ENCODE measurements at places on chromosomes 5 and 9.

DNA sequence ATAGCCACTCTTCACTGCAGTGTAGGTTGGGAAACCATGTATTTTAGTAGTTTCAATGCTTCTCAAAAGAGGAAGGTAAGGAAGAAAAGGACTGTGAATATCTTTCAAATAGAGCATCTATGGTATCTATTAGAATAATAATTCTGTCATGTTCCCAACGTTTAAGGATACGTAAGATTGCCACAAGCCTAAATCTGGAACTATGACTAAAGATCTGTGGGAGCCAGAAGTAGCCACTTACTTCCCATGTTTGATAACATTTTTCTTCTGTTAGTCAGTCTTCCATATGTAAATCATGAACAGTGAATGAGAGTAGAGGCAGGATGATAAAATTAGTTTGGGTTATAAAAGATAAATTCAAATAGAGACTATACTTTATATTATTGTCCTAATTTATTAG lies 16.3 kb upstream of the MROH2B start:
- no peak for DNase-seq

GRCh38 chr5:72157625-72157962 lies 50.3 kb downstream of the MAP1B start:
- DNase-seq, result no peak

DNA sequence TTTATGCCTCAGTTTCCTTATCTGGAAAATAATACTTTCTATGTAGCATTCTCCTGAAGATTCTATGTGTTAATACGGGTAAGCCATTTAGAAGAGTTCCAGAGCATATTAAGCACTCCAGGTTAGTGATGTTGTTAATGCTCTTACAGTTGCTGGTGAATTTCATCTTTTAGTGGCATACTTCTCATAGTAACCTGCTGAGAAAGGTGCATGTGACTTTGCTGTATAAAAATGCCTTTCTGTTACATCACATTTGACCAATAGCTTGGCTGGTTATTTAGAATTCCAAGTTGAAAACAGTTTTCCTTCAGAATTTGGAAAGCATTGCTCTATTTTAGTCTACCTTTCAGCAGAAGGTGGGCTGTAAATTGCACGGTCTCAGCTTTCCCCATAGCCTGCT lies 27.2 kb downstream of the GCNT1 start:
- no peak for DNase-seq

DNA sequence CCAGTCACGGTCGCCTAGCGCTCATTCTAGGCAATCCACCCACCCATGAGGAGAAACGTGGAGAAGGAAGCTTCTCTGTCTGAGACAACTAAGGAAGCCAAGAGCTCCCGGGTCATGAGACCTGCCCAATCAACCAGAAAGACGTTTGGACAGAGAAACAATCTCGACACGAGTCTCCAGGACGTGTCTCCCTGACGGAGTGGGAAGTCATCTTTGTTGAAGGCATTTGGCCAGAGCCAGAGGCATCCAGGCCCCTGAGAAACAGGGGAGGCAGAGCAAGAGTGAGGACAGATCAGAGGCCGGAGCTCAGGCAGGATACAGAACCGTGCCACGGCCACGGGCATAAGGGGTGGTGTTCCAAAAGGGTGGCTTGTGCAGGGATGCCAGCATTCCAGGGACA lies 479.0 kb downstream of the SPATA31A7 start:
- no peak for DNase-seq

GRCh38 chr9:132935026-132935425 lies 9.4 kb downstream of the TSC1 start:
- no peak for DNase-seq

GRCh38 chr5:84430863-84431663 lies 46.4 kb upstream of the EDIL3 start:
- no peak for DNase-seq

DNA sequence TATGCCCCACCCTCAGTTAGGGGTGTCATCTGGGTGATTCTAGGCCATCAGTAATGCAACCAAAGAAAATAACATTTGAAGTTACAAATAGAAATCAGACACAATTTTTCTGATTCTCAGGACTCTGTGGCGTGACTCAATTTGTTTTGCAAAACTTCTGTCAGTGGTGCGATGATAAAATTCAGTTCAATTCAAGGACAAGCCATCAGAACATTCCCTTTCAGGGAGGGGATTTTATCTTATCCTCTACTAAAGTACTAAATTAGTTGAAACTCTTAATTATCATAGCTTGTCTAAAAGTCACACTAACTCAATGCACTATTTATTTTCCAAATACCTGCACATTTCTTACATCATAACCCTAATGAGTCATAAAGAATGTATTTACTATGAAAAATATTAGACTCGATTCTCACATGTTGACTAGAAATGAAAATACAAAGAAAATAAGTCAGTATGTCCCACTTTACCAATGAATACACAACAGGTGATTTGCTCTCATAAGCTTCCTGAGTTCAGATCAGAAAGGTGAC lies 28.2 kb downstream of the HTR4 start:
- DNase-seq, result no peak

DNA sequence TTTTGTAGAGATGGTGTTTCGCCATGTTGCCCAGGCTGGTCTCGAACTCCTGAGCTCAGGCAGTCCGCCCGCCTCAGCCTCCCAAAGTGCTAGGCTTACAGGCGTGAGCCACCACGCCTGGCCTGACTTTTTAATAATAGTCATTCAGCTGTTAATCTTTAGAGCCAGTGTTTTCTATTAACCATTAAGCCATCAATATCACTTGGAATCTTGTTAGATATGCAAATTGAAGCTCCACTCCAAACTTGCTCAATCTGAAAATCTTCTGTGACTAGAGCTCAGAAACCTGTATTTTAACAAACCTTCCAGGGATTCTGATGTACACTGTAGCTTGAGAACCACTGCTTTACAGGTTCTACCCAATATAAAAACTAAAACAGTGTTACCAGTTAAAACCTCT lies 113.5 kb downstream of the CDC42SE2 start:
- DNase-seq, result no peak

- no peak for DNase-seq
These were observed 1.7 kb upstream of the AIF1L start for GRCh38 chr9:131094622-131095021.

DNA sequence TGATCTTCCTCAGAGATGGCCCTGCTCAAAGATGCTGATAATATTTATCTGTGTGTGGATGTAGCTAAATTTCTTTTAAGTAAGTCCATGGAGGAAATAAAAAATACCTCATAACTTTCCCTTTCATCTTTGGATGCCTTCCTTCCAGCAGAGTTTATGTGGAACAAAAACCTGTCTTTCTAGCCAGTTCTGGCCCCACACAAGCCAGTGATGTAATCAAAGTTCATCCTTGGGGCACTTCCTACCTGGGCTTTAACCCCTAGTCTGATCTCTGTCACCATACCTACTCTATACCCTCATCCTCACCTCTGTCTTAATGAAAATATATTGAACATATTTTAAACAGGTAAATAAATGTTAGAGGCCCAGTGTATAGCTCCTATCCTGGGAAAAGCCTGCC lies 39.8 kb upstream of the RASGRF2 start:
- no peak for DNase-seq

- DNase-seq, result no peak
These were observed 65.5 kb downstream of the MAP1B start for GRCh38 chr5:72172786-72173185.

GRCh38 chr9:77759391-77759790 lies 111.3 kb upstream of the GNA14 start:
- DNase-seq, result no peak

- no peak for DNase-seq
These were observed 33.9 kb upstream of the RAD23B start for GRCh38 chr9:107249131-107249533.

DNA sequence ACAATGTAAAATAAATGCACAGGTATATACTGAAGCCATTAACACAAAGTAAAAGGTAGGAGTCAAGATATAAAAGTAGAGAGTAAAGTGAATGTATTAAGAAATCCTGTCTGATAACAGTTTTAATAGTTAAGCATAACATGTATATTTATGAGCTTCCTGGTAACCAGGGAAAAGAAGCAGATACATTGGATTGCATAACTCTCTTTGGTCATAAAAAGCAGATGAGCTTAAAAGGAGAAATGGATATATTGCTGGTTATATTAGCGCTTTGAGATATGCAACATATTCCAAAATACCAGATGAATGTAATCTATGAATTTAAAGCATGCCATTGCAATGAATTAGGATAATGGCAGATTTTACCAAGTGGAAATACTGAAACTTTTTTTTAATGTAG lies 6.2 kb upstream of the TNFSF8 start:
- no peak for DNase-seq

DNA sequence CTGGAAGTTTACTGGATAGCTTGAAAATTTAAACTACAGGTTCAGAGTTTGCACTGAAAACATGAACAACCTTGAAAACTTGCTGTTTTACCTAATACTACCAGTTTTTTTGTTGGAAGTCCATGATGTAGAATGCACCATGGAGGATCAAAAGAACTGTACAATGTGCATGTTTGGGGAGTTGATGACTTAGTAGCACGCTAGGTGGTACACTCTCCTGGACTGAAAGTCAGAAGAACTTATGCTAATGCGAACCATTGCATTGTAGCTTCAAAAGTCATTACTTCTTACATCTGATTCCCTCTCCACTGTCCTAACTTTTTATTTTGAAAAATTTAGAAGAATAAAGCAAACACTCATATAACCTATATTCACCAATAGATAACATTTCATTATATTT lies 211.0 kb downstream of the OSTF1 start:
- no peak for DNase-seq

DNA sequence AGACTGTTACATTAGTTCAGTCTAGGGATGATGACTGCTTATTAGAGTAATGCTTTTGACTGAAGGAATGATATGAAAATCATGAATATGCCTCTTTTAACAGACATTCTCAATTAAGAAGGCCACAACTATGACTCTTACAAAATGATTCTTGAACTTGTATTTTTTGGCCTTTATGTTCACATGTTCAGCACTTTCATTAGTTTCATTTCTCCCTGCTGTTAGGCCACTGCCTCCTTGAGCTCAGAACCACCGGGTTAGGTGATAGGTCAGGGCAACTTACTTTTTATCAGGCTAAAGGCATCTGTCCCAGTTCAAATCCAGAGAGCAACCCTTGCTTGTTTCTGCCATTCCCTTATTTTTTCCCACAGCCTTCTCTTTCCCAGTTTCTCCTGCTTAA lies 235.2 kb upstream of the ELL2 start:
- no peak for DNase-seq

DNA sequence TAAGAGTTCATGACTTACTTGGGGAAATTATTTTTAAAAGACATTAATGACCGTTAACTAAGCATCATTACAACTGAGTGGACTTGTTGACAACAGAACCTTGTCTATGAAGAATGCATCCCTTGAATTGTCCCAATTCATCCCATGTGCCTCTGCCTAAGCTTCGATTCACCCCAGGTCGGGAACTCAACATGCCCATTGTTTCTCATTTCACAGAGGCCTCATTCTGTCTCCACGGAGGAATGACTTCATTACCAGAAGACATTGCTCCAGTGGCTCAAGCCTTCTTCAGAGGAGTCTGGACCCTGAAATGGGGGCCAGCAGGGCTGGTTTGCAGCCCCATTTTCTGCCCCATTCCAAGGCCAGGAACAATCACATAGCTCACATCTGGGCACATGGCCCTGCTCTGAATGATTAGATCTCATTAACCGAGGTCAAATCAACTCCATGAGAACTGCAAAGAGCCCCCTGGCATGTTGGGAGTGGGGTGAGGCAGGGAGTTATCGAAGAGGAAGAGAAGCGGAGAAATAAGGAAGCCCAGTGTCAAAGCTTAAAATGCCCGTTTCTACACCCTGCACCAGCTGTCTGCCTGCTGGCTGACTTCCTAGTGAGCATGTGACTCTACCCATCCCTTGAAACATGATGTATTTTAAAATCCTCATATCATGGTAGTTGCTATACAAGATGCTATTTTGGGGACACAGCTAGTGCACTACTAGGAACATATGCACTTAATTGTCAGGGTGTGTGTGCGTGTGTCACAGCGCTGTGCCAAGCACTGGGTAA lies 137.3 kb downstream of the LHFPL2 start:
- no peak for DNase-seq

DNA sequence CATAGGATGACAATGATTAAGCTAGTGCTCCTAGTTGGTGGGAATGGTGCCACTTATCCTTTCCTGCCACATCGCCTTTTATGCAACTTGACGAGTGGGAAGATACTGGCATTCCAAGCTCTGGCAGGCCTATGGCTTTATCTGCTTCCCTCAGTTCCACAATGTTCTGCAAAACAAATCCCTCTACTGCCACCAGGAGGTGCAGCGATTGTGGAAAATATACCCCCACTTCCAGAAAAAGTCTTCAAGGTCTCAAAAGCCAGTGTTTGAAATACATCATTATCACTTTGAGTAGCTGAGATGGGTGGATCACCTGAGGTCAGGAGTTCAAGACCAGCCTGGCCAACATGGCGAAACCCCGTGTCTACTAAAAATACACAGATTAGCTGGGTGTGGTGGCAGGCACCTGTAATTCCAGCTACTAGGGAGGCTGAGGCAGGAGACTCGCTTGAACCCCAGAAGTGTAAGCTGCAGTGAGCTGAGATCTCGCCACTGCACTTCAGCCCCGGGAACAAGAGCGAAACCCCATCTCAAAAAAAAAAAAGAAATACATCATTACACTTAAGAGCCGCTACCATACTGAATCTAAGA lies 3.4 kb downstream of the CLINT1 start:
- no peak for DNase-seq

GRCh38 chr9:68819065-68819464 lies 114.0 kb downstream of the PIP5K1B start:
- DNase-seq, result no peak

DNA sequence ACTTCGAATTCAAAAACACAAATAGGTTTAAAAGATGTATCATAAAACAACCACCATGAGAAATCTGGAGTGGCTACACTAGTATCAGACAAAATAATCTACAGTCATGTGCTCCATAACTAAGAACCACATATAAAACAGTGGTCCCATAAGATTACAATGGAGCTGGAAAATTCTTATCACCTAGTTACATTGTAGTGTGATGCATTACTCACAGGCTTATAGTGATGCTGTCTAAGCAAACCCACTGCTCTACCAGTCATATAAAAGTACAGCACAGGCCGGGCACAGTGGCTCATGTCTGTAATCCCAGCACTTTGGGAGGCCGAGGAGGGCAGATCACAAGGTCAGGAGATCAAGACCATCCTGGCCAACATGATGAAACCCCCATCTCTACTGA lies 160.1 kb downstream of the ROR2 start:
- no peak for DNase-seq

DNA sequence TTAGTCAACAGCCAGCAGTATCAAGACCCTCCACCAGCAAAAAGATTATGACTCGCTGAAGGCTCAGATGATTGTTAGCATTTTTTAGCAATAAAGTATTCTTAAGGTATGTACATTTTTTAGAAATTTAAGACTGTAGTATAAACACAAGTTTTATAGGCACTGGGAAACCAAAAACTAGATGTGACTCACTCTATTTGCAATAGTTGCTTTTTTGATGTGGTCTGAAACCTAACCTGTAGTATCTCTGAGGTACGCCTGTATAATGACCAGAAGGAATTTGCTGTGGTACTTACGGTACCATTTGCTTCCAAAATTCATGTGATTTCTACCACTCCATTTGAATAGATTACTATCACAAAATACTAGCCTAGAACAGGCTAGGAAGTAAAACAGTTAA lies 60.8 kb downstream of the WDR41 start:
- DNase-seq, result no peak

GRCh38 chr9:132486706-132487350 lies 76.8 kb downstream of the CFAP77 start:
- DNase-seq, result no peak
